T-cell (primary cell): ENCODE measurements at places on chromosomes 16 and 17. TPM values are rescaled to one million over a fixed set of nuclear protein-coding genes. Genes with fewer than 3 reads are reported as not detected.

- no peak for DNase-seq
- H3K4me3 ChIP-seq, result no peak overlapping the region
- peaks cover 34% of the 10 kb centered on the region for H3K27me3 ChIP-seq
- no peak overlapping the region for H3K27ac ChIP-seq
- no peaks in the 10 kb centered on the region for H3K36me3 ChIP-seq
Measured at GRCh38 chr17:29038085-29038795, 4.7 kb upstream of the PIPOX start.

DNA sequence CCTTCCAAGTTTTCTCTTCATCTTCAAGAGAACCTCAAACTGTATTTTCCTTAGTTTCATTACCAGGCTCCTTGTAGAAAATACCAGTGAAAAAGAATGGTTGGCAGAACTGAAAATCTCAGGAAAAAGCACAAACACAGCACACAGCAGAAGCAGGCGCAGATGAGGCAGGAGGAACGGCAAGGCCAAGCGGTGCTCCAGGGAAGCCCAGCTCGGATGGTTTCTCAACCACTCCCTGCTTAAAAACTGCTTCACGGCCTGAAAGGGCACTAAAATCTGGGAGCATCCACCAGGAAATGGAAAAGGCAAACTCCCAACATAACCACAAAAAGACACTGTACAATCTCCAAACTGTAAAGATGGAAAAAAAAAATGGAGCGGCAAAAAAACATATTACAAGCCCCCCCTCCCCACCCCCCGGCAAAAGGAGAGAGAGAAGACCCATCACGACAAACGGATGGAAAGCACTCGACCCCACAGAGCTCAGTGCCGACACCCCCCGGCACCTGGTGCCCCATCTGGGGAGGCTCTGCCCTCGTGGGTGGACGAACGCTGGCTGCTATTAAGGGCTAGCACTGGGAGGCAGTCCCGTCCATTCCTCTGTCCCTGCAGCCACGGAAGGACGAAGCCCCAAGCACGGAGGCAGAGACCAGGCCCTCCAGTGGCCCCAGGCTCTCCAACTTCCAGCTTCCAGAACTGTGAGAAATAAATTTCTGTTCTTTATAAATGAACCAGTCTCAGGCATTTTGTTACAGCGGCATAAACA, 127.5 kb downstream of the ZNF778 start:
- H3K4me1 ChIP-seq, result peaks cover 64% of the 10 kb centered on the region
- no peak overlapping the region for H3K4me3 ChIP-seq
- H3K27me3 ChIP-seq, result no peaks in the 10 kb centered on the region
- DNase-seq, result no peak
- H3K27ac ChIP-seq, result no peak overlapping the region
- H3K36me3 ChIP-seq, result peaks cover 4% of the 10 kb centered on the region

DNA sequence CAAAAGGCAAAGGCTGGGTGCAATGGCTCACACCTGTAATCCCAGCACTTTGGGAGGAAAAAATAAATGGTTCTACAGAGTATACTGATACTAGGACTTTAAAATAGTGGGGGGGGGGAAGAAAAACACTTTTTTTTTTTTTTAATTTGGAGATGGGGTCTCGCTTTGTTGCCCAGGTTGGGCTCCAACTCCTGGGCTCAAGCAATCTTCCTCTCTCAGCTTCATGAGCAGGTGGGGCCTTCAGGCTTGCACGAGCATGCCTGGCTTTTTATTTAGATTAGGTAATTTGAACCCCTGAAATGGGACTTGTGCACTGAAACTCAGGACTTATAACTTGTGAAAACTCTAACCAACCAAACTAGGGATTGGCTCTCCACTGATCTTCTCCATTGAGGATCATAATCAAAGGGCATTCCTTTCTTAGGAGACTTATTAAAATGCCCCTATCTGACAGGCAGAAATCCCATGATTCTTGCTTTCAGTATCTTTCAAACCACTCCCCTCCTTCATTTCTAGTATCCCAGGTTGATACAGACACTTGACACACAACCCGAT, 16.9 kb downstream of the GRB2 start:
- no peak overlapping the region for H3K4me3 ChIP-seq
- peaks cover 34% of the 10 kb centered on the region for H3K4me1 ChIP-seq
- peaks cover 42% of the 10 kb centered on the region for H3K36me3 ChIP-seq
- H3K27ac ChIP-seq, result no peak overlapping the region

DNA sequence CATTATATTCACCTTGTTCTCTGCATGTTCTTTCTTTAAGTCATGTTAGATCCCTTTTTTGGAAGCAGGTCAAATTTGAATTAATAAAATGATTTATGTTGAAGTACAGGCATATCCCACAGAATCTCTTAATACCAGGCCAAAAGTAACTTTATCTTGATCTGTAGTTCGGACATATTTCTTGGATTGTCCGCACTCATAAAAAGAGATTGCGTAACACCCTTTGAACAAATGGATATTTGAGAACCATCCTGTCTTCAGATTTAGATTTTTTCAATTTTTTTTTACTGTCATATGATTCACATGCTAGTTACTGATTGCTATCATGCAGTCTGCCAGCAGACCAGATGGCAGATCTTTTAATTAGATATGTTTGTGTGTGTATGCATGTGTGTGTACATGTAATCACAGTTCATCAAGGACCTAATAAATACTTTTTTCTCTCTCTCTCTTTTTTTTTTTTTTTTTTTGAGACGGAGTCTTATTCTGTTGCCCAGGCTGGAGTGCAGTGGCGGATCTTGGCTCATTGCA, 352.6 kb downstream of the WWOX start:
- no peaks in the 10 kb centered on the region for H3K27me3 ChIP-seq
- no peaks in the 10 kb centered on the region for H3K4me1 ChIP-seq
- no peak overlapping the region for H3K27ac ChIP-seq
- H3K4me3 ChIP-seq, result no peak overlapping the region

GRCh38 chr16:14350081-14350480, 279.0 kb downstream of the MRTFB start:
- DNase-seq, result no peak
- H3K36me3 ChIP-seq, result no peaks in the 10 kb centered on the region
- H3K4me3 ChIP-seq, result no peak overlapping the region
- no peak overlapping the region for H3K27ac ChIP-seq
- peaks cover 4% of the 10 kb centered on the region for H3K27me3 ChIP-seq

- H3K4me1 ChIP-seq, result no peaks in the 10 kb centered on the region
- DNase-seq, result no peak
- no peak overlapping the region for H3K27ac ChIP-seq
- no peak overlapping the region for H3K4me3 ChIP-seq
Measured at GRCh38 chr16:79429381-79430190, 171.0 kb downstream of the MAF start.

DNA sequence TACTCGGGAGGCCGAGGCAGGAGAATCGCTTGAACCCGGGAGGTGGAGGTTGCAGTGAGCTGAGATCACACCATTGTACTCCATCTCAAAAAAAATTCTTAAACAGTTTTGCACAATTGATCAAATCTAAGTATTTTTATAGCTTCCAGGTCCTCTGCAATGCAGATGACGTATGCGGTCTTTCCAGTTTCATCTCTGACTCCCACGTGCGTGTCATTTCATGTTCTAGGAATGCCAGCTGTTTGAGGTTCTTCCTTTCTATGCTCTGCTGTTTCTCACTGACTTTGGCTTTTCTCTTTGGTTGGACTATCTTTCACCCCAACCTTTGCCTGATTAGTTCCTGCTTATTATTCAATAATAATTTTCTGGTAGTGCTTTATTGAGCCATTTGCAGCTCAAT, 16.2 kb downstream of the CHP2 start:
- peaks cover 11% of the 10 kb centered on the region for H3K27me3 ChIP-seq
- H3K36me3 ChIP-seq, result no peaks in the 10 kb centered on the region
- H3K4me3 ChIP-seq, result no peak overlapping the region
- no peak overlapping the region for H3K27ac ChIP-seq
- no peak for DNase-seq

LRRC36 gene
- total RNA-seq, result not detected

GALNS gene
- 58.4 TPM for total RNA-seq
